Stimulated activated CD4-positive, alpha-beta T cell treated with anti-CD3 and anti-CD28 coated beads, Interleukin-12 subunit alpha, Interleukin-12 subunit beta, amount 100 ng/mL, for 24 hours (primary cell): ENCODE measurements at places on chromosomes 16 and 17.

GRCh38 chr17:34318474-34318873 lies 761 bp upstream of the CCL8 start:
- peak; percentile 5 for DNase-seq

DNA sequence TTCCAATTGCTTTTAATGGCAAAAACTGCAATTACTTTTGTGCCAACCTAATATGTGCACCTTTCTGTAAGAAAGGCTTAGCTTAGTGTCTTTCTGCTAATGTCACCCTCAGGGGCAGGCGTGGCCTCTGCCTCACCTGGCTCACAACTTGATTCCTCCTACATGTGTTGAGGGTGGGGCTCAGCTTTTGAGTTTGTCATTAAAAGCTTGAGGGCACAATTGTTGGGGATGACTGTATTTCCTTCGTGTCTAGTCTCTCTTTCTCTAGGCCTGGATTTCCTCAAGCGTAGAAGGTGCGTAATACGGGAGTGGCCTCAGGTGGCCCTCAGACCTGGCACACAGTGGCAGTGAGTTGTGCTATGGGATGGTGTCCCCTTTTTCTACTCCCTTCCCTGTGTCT lies 94.4 kb downstream of the CLEC16A start:
- no peak for DNase-seq

DNA sequence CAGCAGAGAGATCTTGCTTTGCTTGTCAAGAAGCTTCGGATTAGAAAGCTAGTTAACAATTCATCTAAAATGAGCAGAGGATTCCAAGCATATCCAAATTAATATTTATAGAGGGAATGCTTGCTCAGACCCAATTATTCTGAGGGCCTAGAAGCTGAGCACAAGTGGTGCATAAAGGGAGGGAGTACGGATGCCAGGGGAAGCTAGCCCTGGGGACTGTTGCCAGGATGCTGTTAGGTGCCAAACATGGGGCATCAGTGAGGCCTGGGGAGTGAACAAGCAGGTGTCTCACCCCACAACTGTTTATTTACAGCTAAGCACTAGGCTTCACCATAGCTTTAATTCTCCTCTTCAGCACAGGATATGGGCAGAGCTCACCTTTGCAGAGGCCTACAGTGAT lies 684.1 kb upstream of the C16orf82 start:
- no peak for DNase-seq

GRCh38 chr17:27573548-27573947 lies 57.4 kb upstream of the LGALS9 start:
- no peak for DNase-seq

DNA sequence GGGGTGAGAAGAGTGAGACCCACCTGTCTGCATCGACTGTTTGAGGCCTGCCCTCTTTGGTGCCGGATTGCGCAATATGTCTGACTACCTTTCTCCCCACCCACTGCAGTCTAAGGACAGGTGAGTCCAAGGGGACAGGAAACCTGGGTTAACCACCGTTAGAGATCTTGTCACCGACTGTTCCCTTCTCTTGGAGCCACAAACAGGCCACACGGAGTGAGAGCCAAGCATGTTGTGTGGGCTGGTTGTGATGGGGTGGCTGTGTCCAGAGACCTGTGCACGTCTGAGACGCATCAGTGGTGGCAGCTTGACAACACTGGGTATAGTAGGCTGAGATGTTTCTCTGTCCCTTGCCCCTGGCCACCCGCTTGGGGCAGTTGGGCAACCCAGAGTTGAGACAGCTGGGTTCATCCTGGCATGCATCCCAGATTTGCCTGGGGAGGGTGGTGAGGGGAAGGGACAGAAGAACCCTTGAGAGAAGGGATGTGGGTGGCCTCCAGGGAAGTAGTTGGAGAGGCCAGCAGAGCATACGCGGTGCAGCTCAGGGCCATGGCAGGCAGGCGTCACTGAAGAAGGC lies 21.4 kb downstream of the MPRIP start:
- no peak for DNase-seq

DNA sequence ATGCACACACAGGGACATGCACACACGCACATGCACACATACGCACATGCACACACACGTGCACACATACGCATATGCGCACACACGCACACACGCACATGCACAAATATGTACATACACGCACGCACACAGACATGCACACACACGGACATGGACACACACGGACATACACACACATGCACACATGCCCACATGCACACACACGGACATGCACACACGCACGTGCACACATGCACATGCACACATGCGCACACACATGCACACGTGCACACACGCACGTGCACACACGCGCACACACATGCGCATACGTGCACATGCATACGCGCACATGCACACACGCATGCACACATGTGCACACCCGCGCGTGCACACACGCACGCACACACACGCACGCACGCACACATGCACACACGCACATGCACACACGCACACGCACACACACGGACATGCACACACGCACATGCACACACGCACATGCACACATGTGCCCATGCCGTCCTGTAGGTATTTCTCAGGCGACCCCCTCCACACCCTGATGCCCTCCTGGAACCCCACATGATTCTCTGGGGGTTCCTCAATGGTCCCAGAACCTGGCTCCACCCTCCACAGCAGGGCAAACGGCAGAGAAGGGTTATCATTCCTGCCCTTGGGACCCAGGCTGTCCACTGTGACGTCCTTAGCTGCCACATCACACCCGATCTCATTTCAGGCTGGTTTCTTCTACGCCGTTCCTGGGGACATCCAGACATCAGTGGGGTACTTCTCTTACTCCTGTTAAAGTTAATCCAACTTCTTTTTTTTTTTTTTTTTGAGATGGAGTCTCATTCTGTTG lies 9.6 kb upstream of the RBFOX3 start:
- DNase-seq: no peak

DNA sequence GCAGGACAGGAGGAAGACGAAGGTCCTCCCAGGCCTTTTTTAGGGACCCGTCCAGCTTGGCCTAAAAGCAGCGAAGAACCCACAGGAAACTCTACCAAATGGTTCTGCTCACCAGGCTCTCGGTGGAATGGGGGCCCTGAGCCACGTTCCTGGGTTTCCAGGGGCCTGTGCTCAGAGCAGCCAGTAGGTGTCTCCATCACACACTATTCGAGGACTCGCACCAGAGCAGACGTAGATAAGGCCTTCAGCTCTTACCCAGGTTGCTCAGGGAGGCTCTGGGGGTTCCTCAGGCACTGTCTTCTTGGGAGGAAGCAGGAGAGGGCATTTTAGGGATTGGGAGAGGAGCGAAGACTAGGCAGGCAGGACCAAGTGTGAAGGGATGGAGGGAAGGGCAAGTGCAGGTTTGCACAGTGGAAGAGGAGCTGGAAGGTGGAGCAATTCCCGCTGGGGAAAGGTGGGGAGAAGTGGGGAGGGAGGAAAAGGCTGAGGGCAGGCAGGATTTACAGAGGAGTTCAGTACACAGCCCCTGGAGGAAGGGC lies 157.1 kb downstream of the RGS9 start:
- peak; percentile 53 for DNase-seq

DNA sequence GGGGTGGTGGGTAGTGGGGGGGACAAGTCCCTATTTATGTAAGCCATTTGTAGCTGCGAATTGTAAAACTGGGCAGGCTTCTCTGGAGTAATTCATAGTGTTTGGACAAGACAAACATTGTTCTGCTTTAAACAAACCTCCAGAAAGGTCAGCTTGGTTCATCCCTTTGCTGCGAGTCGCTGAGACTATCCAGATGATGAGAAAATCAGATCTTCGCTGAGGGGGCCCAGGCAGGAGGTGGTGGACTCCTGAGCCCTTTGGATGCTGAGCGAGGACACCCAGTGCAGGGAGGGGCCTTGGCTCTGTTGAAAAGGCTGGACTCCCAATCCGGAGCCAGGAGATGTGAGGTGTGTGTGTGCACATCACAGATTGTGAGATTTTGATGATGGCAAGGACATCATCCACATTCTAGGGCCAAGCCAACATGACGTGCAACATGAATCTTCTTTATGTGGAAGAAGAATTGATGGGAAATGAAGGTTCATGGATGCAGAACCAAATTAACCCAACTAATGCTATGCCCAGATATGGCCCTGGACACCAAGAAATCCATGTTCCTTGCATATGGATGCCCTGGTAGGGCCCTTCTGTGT lies 15.0 kb upstream of the NTN1 start:
- DNase-seq: no peak
